Fibroblast of skin of left biceps (primary cell): ENCODE measurements at places on chromosomes 16 and 17.

GRCh38 chr16:75644240-75645012 is 3.0 kb downstream of the KARS1 start:
- DNase-seq, result no peak

- no peak for DNase-seq
Observed at GRCh38 chr16:68332411-68333121, 21.7 kb downstream of the PRMT7 start.

- DNase-seq, result no peak
Observed at GRCh38 chr17:81959362-81960129, 1.4 kb downstream of the NOTUM start.

DNA sequence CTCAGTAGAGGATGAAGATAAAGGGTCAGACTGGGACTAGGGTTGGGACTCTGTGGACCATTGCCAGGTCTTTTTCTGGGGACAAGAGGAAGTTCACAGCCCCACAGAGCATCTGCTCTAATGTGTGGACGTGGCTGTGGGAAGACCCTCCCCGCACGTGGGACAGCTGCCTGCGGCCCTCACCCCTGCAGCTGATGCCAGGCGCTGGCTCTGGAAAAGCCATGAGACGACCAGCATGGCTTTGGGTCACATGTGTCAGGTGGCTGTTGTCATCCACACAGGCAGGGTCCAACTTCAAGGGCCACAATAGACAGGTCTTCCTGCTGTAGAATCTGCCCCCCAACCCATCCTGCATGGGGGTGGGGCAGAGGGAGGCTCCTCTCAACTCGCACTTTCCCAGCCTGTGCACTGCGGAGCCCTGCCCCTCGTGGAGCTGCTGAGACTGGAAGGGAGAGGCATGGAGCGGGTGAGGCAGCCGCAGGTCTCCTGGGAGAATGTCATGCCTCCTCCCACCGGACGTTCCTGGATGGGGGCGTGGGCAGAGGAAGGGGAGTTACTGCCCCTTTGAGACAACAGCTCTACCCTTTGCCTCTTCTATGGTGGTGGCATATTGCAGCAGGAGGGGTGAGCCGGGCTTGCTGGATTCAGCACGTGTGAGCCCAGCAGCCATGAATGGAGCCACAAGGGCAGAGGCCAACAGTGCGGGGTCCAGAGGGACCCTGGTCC is 53.4 kb downstream of the PIMREG start:
- DNase-seq, result no peak

DNA sequence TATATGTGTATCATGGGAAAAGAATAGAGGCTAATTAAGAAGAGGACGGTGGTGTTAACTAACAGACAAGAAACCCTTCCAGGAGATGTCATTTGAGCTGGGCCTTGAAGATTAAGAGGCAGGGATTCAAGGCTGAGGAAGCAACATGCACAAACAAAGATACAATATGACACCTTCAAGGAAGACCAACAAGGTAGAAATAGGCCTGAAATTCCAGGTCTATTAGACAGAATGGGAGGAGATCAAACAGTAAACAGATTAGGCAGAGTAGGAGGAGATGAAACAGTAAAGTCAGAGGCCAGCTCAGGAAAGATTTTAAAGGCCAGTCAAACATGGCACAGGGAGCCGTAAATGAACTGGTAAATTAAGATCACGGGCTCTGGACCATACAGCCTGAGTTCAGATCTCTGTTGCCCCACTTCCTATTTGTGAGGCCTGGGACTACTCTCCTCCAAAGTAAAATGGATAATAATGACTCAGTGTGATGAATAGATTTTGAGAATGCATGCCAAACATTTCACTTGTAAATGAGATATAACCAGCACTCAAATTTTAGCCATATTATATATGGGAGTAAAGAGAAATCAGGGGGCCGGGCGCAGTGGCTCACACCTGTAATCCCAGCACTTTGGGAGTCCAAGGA is 38.9 kb downstream of the USP31 start:
- DNase-seq, result no peak

DNA sequence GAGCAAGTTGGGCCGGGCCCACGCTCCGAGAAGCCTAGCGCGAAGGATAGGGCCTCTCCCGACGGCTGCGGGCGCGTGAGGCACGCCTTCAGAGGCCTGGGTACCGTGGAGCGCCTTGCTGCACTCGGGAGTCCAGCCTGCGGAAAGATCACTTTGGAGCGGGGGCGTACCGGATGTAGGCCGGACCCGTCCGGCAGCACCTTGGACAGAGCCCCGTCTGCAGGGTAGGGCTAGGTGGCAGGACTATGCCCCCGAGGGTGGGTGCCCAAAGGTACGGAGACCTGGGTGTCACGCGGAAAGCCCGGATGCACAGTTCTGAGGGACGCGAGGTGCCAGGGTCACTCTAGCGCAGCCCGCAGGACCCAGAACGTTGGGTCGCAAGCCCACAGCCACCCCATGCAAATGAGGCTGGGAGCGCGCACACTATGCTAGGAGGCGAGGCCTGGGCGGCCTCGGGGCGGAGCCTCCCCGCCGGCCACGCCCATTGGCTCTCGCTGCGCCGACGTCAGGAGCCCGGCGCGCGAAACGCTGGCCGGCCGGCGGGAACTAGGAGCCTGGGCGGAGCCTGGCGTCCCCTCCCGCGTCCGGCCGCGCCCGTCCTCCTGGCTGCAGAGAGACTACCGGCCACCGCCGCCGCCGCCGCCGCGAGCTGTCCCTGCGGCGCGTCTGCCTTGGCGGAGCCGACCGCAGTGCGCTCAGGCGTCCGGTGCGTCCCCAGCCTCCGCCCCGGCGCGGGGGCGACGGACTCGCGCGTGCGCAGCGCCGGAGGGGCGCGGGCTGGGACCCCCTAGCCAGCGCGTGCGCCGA is at the start of gene PAQR4:
TSS of gene PAQR4 (plus strand) at position 611 of the 807 bp plus-strand sequence. CDS start 327 bp downstream, outside the sequence.
- DNase-seq, result peak; percentile 33

DNA sequence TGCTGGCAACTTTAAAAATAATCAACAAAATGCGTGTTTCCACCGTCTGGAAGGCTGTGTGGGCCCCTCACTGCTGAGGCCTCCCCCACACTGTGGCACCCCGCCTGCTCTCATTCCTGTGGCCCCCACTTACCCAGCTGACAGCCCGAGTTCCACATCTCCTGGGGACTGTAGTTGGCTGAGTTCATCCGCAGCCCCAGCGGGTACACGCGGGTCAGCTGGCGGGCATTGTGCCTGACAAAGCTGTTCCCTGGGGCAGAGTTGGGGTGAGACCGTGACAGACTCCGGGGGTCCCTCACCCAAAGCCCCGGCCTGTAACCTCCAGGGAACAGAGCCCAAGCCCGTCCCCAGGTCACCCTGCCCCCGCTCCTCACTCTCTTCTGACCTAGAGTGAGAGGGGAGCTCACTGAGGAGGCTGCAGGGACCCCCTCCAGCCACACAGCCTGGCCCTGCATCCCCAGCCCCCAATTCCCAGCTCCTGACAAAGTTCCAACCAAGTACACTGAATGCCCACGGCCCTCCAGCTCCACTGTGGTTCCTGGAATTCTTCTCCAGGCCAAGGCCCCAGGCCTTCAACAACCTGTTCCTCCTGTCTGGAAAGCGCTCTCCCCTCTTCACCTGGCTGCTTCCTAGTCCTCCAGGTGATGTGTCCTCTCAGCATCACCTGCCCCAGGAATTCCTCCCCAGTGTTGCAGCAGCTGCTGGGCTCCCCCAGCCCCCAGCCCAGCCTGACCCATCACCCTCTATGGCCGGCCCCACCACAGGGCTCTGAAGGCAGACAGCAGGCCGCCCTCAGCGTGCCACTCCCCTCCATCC is 18.0 kb downstream of the PLCD3 start:
- DNase-seq, result no peak
